ENCODE measurements at places on chromosomes 12 and 14.

DNA sequence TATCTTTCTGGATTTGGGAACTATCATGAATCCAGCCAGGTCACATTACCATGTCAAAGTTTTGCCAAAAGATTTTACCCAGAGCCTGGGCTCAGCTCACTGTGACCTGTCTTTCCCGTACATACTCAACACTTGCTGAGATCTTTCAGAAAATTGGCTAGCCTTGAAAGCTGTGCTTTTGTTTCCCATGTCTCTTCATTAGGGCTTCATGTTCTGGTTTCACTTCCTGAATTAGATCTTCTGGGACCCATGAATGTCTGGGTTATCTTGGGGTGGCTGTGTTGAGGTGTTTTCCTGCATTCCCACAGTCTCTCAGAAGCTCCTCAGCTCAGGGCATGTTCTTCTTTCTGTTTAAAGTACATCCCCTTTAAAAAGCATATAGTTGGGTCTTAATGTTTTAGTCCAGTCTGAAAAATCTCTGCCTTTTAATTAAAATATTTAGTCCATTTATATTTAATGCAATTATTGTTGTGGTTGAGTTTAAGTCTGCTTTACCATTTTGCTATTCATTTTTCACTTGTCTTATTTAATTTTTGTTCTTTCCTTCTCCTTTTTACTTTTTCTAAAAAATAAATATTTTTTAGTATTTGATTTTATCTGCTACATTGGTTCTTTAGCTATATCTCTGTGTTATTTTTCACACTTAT lies 242.7 kb downstream of the VRK1 start:
- no peak for DNase-seq

- DNase-seq, result no peak
Observed at GRCh38 chr12:68521321-68521839, 89.3 kb upstream of the RAP1B start.

DNA sequence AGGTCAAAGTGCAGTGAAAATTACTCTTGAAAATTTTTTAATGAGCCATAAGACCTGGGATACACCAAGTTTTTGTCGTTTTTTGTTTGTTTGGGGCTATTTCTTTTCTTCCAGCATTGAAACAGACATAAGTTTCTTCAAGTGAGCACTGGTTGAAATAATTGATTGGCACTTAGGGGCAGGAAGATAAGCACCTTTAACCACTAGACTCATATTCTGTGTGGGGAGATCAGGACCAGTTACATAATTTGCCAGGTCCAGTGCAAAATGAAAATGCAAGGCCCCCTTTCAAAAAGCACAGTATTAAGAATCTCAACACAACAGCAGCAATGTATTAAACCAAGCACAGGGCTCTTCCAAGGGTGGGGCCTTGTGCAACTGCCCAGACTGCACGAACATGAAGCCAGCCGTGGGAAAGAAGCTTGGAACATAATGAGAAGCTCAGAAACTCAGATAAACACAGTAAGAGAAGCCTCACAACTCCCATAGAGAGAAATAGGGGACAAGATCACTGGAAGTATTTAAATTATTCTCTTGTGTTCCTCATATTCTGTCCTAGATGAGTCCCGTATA lies 3.2 kb upstream of the TCP11L2 start:
- no peak for DNase-seq

DNA sequence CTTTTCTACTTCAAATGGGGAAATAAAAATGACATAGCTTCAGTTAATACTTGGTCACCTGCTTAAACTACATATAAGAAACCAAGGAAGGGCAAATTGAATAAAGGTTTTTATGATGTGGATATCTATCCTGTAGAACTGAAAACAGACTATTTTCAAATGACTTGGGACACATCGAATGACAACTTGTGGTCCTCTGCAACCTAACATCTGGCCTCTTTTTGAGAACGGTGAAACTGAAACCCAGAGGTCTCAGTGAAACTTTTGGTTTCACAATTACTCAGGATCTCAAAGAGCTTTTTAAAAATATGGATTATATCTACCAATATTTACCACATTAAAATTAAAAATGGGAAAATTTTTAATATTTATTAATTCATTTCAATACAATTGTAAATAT lies 65.2 kb downstream of the PPP2R5E start:
- DNase-seq, result peak; percentile 40

- no peak for DNase-seq
Observed at GRCh38 chr14:36214476-36215216, 38.1 kb upstream of the PTCSC3 start.
